ENCODE measurements at places on chromosomes 12 and 14.
A peak's percentile ranks its signal among the peaks of the same experiment; 100 is the strongest.

- DNase-seq, result no peak
Observed at GRCh38 chr14:74048281-74048680, 29.1 kb downstream of the BBOF1 start.

- peak; percentile 60 for DNase-seq
Observed at GRCh38 chr12:51855586-51856428, 7.3 kb upstream of the FIGNL2 start.

- DNase-seq, result no peak
Observed at GRCh38 chr12:109693653-109694600, 19.7 kb upstream of the FAM222A start.

DNA sequence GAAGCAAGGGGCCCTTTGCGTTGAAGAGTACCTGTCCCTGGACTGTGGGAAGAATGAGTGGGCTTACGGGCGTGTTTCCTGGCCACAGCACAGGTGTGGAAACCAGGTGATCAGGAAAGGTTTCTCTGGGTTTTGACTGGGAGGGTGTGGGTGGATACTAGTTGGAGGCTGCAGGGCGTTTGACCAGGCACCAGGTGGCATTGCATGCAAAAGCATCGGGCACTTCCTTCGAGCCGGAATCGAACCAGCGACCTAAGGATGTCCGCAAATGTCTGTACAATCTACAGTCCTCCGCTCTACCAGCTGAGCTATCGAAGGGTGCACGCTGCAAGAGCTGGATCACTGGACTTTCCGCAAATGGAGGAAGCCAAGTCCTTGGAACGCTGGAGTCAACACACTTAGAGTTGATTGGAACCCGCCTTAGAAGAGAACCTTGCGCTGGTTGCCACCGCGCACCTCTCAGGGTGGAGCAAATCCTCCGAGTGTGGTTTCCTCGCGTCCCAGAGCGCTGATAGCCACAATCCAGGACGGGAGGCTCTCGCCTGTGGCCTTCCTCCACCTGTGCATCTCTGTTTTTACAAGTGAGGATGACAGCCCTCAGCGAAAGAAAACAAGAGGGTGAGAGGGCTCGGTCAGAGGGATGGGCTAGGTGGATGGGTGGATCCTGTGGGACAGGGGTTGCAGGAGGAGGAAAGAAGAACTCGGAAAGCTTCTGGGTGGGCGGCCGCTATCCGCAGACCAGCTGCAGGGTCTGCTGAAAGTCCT, 21.2 kb upstream of the RNASE4 start:
- DNase-seq, result peak; percentile 52

GRCh38 chr12:41521872-41522379, 333.8 kb downstream of the PDZRN4 start:
- DNase-seq, result peak; percentile 91

- no peak for DNase-seq
Observed at GRCh38 chr12:30624009-30624408, 71.7 kb downstream of the IPO8 start.

GRCh38 chr14:82796086-82796485, 1262.4 kb upstream of the SEL1L start:
- no peak for DNase-seq

DNA sequence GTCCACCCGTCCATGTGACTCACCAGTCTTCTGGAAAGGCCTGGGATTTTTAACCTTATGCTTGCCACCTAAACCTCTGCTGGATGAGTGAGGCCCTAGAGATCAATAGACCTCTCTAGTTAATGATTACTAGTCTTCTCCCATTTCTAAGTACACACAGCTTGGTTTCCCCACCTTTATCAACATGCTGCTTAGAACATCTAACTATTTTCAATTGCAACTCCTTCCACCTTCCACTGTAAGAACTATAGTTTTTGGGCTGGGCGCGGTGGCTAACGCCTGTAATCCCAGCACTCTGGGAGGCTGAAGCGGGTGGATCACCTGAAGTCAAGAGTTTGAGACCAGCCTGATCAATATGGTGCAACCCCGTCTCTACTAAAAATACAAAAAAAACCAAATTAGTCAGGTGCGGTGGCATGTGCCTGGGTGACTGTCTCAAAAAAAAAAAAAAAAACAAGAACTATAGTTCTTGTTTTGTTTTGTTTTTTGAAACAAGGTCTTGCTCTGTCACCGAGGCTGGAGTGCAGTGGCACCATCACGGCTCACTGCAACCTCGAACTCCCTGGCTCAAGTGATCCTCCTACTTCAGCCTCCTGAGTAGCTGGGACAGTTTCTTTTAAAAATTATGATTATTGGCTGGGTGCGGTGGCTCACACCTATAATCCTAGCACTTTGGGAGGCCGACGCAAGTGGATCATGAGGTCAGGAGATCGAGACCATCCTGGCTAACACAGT, 18.7 kb upstream of the MDM2 start:
- DNase-seq, result no peak

DNA sequence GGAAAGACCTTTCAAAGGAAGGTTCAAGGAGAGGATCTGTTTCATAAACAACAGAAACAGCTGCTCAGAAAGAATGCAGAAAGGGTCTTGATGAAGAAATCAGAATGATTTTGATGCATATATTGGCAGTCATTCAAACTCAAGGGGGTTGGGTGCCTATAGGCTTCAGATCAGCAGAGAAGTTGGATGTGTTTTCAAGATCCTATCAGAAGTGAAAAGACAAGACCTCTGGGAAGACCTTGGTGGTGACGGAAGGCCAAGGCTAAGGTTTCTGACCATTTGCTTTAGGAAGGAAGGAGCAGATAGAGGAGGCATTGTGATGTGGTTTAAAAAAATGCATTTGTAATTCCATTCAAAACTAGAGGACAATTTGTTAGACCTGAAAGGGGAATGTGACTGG, 15.2 kb upstream of the PTPRB start:
- no peak for DNase-seq

DNA sequence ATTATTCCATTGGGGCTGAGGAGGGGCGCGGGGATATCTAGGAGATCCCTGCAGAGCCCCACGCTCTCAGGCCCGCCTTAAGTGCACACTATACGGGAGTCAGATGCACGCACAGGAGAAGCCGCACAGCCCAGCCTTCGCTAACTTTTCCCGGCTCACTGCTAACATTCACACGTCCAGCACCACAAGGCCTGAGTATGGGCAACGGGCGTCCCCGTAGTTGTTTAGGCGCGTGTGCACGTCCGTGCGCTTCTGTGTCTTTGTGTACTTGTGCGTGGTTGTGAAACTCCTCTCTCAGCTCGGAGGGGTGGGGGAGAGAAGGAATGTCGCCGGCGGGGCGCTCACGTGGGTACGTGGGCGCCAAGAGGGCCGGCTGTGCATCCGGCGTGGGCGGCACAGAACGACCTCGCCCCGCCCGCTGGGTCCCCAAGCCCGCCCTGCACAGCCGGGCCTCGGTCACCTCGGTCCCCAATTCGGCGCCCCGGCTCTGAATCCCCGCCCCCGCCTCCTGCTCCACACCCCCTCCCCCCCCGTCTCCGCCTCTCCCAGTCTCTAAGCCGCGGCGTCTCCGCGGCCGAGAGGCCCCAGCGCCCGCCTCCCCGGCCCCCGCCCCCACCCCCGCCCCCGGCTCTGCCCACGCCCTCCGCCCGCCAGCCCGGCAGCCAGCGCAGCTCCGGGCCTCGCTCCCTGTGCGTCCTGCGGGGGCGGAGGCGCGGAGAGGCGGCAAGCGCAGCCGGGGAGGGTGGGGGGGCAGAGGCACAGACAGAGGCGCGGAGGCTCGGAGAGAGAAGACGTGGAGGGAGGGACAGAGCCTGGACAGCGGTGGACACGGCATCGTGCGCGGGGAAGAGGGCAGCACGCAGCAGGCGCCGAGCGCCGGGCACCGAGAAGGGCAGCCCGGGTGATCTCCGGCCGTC, at the start of gene NAB2:
TSS of gene NAB2 (plus strand) at position 761 of the 917 bp plus-strand sequence. CDS start 158 bp downstream, outside the sequence.
- DNase-seq, result peak; percentile 98

DNA sequence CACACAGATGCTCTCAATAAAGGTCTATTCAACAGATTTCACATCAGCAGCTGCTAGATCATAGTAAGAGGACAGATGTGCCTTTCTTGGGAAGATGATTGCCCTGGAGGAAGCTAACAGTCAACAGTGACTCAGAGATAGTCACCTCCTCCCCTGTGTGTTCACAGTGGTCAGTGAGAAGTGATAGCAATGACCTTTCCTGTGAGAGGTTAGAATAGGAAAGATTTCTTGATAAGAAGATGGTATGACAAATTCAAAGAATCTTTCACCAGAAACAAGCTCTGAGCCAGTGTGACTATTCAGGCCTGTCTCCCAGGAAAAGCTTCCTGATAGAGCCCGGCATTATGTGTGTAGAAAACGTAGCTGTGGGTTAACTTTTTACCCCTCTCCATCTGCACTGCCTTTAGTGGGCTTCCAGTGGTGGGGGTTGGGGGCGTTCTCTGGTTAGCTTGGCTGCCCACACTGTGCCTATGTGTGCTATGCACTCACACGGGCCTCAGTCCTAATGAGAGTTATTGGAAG, 66.4 kb upstream of the ARHGAP5 start:
- DNase-seq, result peak; percentile 38

DNA sequence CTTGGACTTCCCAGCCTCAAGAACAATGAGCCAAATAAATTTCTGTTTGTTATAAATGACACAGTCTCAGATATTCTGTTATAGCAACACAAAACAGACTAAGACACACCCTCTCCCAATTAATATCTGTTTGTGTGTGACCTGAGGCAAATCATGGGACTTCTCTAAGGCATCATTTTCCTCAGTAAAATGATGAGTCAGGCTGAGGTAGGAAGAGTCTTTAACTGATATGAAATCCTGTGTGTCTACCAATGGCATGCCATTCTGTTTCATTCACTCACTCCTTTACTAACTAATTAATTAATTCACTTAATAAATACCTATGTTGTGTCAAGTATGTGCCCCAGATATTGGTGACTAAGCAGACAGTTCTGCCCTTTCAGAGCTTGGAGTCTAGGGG, 258.4 kb upstream of the CRY1 start:
- no peak for DNase-seq

- no peak for DNase-seq
Observed at GRCh38 chr12:52215587-52216031, 17.4 kb upstream of the KRT7 start.

DNA sequence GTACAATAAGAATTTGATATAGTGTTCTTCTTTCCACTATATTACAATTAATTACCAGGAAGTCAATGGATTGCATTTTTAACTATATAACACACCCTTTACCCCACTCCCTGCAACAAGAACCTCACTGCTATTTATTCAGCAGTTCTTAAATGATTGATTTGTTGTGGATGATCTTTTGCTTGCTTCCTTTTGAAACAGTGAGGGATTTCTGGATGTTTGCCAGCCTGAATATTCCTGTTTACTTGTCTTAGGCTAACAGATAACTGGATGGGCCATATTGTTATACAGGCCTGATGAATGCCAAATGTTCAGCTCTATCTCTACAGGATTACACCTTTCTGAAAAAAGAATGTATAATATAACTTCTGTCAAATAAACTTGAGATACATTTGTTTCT, 497.6 kb downstream of the APAF1 start:
- no peak for DNase-seq

- DNase-seq, result no peak
Observed at GRCh38 chr14:102975662-102976061, 53.2 kb downstream of the AMN start.

DNA sequence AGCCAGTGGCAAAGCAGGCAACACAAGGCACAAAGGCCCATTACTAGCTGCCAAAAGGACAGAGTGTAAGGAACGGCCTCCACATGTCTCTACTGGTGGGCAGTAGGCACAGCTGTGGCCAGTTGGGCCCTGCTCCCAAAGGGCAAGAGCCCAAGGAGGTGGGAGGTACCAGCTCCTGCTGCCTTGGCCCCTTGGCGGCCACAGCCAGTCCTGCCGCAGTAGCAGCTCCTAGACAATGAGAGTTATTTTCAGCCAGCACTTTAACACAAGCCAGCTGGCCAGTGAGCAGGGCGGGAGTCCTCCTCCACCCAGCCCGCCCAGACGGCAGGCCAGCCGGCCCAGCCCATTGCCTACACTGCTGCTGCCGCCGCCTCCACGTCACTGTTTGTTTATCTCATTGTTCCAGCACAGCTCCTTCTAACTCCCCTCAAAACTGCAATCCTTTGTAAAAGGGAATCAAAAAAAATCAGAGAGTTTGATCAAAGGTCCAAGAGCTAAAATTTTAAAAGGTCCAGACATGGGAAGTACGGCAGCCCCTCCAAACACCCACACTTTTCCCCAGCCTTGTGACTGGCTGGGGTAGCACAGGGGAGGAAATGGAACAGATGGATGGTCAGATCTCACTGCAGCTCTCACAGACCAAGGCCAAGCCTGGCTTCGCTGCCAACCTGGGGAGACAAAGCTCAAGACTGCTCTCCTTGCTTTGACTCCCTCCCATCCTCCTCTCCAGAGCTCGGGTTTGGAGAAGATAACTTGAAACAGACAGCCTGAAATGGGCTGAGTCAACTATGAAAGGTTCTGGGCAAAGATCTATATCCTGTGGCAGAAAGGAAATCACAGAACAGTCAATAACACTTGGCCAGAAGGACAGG, 33.5 kb downstream of the FMNL3 start:
- peak; percentile 96 for DNase-seq

Measured in AG10803 (cell line).